ENCODE measurements at places on chromosomes 4 and X.

DNA sequence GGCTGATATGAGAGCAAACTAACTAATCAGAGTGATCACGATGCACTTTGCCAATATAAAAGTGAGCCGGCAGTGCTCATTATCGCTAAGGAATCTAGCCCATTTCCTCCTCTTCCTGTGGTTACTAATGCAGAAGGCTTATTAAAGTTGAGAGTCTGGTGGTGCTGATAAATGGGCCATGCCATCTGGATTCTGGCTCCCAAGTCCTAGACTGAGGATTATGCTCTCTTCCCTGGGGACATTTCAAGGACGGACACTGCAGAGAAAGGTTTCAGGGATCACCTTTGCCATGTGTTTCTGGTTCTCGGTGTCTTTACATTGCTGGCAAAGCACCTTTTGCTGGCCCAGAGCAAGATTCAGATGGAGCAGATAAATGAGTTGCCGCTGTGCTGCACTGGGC lies 85.3 kb downstream of the RTL5 start:
- no peak for DNase-seq

DNA sequence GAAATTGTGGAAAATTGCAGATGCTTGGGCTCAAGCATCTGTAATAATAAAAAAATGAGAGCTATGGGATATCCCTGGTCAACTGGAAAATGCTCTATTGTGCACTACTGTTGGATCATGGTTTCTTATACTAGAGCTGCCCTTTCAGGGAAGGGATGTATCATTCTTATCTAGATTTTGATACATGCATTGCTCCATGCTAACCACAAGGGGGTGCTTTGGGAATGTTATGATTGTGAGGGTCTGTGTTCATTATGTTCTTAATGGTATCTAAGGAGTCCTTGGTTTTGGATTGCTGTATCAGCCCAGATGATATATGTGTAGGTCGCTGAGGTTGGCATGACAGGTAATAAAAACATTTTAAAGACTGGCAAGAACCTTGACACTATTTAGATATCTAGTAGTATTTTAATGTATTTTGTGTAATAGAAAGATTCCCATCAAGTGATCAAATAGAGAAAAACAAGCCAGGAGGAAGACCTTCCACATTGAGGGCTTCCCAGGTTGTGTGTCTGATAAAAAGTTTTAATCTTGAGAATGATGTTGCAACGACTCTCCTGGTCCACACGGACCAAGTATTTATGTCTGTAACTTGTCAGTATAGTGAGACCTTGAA lies 49.2 kb upstream of the TLR2 start:
- DNase-seq = no peak

GRCh38 chr4:155173371-155173770 lies 35.1 kb upstream of the NPY2R start:
- no peak for DNase-seq

DNA sequence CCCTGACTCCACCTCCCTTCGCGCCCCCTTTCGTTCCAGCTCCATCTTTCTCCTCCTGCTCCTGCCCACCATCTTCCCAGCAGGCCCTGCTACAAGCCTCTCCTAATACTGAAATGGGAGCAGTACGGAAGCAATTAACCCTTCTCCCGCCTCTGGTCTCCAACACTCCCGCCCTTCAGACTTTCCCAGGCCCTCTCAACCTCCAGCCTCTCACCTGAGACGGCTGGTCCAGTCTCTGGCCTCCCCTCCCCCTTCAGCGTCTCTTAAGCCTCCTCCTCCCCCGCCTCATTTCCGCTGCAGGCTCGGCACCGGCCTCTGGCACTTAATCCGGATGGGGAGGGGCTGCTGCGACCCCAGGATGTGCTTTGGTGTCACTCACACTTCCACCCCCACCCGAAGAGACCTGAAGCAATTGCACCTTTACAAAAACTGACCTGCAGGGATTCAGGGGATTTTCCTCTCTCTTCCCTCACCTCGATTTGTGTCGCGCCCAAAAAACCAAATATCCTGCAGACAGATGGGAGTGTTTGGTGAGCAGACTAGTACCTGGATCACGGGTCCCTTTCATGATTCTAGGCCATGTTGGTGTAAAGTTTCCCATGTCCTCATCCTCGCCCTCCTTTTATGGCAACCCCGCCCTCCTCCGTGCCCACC lies 657 bp downstream of the TCEAL8 start:
- no peak for DNase-seq

- DNase-seq = no peak
These were observed 23.6 kb downstream of the ANTXR2 start for GRCh38 chr4:80049402-80049801.

DNA sequence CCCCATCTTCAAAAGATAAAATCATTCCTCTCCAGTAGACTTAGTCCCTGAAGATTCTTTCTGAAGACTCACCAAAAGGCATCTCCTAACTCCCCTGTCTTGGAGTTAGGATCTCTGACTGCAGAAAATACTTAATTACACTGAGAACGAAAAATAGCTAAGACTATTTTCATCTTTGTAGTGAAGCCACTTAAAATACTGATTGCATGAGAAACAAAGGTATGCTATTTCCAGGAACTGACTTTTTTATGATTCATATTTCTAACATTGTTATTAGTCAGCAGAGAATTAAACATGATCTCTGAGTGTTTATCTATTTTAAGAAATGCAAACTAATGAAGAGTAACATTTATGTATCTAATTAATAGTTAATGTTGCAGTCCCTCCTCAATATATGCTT lies 71.8 kb upstream of the NR3C2 start:
- DNase-seq = no peak

DNA sequence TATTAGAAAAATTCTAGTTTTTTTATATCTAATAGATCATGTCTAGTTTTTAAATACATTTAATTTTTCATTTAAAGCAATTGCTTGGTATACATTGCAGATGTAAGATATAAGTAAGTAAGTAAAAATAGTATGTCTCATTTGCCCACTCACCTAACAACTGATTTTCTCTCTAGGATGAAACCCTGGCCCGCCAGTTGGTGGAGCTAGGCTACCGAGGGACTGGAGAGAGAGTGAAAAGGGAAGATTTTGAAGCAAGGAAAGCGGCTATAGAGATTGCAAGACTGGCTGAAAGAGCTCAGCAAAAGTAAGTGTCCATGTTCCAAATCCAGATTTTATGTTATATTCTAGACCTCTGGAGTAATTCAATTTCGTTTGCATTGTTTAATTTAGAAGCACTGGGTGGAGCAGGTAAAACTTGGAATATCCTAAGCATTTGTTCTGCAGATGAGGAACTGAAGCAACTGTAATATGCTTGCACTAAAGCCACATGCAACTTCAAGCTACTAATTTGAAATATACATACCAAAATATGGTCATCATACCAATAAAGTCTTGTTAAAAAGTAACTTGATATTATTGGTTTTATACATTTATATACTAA lies 27.1 kb downstream of the CFAP299 start:
- no peak for DNase-seq

- DNase-seq = no peak
These were observed 329.4 kb downstream of the NAF1 start for GRCh38 chr4:162837241-162837640.

DNA sequence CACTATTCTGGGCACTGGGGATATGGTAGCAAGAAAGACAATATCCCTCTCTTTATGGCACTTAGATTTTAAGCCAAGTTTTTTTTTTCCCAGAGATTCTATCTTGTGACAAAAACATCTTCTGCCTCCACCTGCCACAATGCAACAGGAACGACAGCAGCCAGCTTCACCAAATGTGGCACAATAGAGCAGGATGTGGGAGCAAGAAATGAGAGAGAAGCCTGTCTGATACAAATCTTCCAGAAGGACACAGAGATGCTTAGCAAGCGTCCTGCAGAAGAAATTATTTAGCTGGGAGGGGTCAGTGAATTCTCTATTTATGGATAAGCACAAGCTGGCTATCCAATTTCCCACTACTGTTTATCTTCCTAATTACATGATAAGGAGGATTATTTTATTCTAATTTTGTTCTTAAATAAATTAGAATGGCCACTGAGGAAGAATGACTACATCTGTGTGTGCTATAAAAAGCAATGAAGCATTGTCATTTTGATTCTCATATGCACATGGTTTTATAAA lies 27.1 kb upstream of the ZNF330 start:
- DNase-seq = no peak

Data from activated gamma-delta T cell treated with anti-CD3 and anti-CD28 coated beads, Interleukin-2, amount 50 U/mL, for 16 hours (primary cell).